ENCODE measurements at places on chromosomes 1 and 21. TPM values are rescaled to one million over a fixed set of nuclear protein-coding genes. Genes with fewer than 3 reads are reported as not detected.
A peak's percentile ranks its signal among the peaks of the same experiment; 100 is the strongest.

- DNase-seq: no peak
Measured at GRCh38 chr1:173202424-173203145, 4.5 kb downstream of the TNFSF4 start.

DNA sequence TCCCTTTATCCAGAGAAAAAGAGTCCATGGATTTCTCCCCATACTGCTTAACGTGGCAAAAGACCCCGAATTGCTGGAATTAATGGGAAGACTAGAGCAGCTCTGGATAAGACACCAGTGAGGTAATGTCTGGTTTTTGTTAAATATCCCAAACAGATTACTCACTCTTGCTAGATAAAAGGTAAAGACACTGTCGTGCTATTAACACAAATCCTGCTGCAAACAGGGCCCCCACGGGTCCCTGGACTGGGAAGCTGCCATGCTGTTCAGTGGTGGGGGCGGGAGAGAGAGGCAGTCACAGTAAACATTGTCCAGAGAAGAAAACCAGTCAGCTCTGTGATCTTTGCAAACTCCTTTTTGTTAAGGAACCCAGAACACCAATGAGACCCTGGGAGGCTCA is 15.2 kb upstream of the SRP9 start:
- peak; percentile 7 for DNase-seq

GRCh38 chr1:82706741-82707140 is 906.0 kb downstream of the ADGRL2 start:
- DNase-seq: no peak

- DNase-seq: no peak
Measured at GRCh38 chr1:182715531-182715930, 31.1 kb upstream of the RGS8 start.

GRCh38 chr21:37458669-37459276 is 92.2 kb downstream of the DYRK1A start:
- DNase-seq: no peak

DNA sequence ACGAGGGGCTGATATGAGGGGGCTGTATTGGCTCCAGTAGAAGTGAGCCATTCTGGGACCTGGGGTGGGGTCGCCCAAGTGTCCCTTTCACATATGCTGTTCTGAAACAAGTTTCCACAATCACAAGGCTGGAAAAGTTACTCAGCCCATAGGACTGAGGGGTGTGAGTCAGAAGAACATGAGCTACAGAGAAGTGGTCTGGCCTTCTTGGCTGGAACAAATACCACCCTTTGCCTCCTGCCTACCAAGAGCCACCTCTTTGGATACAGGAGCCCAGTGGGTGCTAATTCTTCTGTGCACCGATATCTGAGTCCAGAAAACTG is 42.4 kb downstream of the MEF2D start:
- DNase-seq: no peak

DNA sequence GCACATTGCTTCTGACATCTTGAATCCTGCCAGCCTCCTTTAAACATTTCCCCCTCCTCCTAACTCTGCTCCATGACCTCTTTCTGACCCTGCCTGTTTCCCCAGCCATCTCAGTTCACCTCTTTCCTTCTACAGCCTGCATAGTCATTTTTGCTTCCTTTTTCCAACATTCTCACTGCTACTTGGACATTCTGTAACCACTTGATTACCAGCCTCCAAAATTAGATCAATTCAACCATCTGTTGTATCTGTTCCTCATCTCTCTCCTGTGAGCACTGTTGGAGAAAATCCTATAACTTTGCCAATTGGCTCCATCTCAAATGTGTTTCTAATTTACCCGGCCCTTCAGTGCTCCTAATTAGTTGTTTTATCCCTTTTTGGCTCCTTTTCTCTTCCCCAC is 27.5 kb upstream of the GPR88 start:
- no peak for DNase-seq

The KRTAP13-2 gene
- total RNA-seq: not detected

GRCh38 chr1:28002600-28002999 is 42.8 kb downstream of the XKR8 start:
- DNase-seq: no peak

GRCh38 chr1:85109475-85109874 is 61.2 kb upstream of the MCOLN3 start:
- peak; percentile 57 for DNase-seq

DNA sequence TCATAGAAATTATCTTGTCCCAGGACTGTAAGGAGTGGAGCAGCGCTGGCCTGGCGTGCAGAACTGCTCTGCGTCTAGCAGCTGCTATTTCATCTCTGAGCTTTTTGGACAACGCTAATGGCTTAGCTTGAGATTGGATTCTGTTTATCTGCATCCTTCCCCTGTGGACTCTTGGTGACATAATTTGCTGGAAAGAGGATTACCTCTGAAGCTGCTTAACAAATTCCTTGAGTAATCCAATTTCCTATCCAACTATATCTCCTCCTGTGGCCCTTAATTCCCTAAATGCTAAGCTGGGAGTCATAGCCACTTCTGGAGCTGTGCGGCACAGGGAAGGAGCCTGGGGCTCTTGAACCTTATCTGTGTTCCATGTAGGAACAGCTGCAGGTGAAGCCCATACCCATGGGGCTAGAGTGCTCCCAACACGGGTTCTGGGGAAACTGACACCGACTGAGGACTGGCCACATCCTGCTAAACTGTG is 43.2 kb downstream of the IL6R start:
- no peak for DNase-seq

The TMEM200B gene
- 2.0 TPM for total RNA-seq

GRCh38 chr1:29696656-29697390 is 460.5 kb downstream of the PTPRU start:
- no peak for DNase-seq

DNA sequence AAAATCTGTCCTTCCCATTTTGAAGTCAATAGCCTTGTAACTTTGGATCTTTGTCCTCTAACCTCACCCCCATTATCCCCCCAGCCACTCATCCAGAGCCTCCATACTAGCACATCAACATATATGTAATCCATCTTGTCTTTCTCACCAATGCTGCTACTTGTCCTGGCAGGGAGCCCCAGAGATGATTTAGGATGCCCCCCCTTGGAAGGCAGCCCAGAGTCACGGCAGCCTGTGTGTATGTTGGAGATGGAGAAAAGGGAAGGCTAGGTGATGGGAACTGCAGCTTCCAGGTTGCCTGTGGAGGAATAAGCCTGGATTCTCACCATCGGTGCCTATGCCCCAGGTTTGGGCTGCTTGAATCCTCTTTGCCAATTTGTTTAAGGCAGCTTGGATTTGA is 51.7 kb upstream of the SCMH1 start:
- peak; percentile 7 for DNase-seq

The MROH7 gene
- total RNA-seq: 2.3 TPM

The CTSE gene
- total RNA-seq: not detected

GRCh38 chr1:116538544-116538943 is 32.3 kb downstream of the CD58 start:
- no peak for DNase-seq

GRCh38 chr1:150763018-150763417 is 2.6 kb downstream of the CTSS start:
- DNase-seq: no peak

The RYR2 gene
- 0.03 TPM for total RNA-seq

All from left lobe of liver (tissue), 2 donors.